ENCODE measurements at places on chromosomes 7 and 10.

DNA sequence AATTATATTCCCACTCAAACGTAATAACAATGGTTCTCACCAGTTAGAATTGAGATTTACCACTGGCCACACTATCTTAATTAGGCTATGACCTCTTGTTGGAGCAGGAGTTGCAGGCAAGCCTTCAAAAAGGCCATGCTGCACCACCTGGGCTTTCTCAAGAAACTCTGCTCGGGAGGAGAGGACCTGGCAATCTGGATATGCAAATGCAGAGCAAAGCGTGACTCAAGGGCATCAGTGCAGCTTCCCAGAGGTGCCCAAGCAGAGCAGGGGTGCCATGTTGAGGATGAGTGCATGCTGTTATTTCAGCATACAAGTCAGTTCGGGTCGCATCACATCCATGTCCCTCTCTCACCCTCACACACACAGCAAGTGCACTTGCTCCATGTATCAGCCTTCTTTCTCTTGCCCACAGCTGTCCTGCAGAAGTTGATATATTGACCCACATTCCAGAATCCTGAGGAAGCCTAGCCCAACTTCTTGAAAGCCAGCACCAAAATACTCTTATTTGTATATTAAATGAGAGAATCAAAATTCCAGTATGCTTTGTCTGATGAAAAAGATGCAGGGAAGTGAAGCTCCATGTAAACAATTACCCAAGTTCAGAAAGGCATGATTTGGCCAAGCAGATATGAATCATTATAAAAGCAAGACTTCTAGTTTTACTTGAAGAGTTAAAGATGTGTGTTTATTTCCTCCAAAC lies 55.7 kb upstream of the IL6 start:
- DNase-seq = no peak

GRCh38 chr10:115772606-115773005 lies 500.4 kb downstream of the GFRA1 start:
- DNase-seq = peak; percentile 84

DNA sequence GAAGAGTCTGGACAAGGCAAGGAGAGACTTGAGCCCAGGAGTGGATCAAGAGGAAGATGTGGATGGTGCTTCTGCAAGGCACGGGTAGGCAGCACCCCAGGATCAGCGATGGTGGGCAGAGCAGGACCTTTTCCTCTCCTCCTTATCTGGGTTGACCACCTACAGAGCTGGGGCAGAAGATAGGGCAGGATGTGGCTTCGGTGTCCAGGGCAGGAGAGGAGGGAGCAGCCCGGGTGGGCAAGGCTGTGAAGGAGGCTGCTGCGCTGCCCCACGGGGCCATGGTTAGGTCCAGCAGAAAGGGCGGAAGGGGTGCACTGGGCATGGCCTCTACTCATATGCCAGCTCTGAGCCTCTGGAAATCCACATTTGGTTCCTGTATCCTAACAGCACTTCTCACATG lies 20.0 kb upstream of the PARP12 start:
- no peak for DNase-seq

GRCh38 chr10:112475575-112476218 lies 28.7 kb downstream of the VTI1A start:
- no peak for DNase-seq

GRCh38 chr7:134051020-134051419 lies 76.1 kb upstream of the LRGUK start:
- DNase-seq = no peak

DNA sequence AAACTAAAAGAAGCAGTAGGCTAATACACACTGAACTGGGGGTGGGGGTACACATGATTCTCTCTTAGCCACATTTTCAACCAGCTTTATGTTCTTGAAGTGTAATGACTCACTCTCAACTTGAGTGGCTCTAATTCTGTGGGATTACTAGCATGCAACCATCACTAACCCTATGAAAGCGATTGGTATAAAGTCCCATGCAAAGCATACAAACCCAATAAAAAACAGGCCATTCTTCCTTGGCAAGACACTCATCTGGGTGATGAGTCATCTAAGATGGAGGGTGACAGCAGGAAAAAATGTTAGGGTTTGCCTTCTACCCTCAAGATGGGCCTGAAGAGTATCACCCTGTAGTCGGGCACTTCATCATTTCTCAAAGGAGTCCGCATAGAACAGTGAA lies 14.9 kb upstream of the PON3 start:
- DNase-seq = no peak

- no peak for DNase-seq
Measured at GRCh38 chr7:157547611-157548010, 210.8 kb downstream of the DNAJB6 start.

GRCh38 chr7:92200791-92201190 lies 21.8 kb upstream of the LRRD1 start:
- DNase-seq = no peak

GRCh38 chr7:30119890-30120577 lies 14.8 kb upstream of the MTURN start:
- no peak for DNase-seq

DNA sequence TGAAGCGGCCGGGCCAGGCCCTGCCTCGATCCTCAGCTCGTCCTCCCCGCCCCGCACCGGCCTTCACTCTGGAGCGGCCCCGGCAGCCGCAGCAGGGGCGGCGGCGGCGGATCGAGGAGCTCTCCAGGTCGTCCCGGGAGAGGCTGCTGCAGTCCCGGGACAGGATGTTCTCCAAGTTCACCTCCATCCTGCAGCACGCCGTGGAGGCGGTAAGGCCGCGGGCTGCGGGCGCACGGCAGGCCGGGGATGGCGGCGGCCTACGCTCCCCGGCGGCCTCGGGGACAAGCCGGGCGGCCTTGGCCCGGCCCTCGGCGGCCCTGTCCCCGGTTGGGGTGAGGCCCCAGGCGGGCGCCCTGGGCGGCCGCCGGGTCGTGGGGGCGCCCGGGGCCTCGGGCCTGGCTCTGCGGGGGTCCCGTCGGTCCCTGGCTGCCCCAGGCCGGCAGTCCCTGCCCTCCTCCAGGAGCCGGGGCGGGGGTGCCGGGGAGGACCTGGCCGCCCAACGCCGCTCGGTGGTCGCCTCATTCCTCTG lies 399 bp downstream of the FHIP2A start:
- DNase-seq = no peak

DNA sequence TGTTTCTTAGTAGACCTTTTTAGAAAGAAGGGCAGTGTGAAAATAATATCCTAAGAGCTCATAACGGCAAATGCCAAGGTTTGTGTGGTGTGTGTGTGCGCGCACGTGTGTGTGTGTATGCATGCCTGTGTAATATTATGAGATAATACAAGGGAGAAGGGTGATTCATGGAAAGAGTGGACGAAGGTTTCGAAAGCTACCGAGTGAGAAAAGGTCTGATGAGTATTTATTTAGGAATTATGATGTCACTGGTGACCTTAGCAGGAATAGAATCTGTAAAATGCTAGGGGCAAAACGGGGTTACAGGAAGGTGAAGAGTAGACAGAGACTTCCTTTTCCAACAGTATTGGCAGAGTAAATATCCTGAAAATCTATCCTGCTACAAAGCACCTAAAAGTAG lies 107.3 kb downstream of the AHR start:
- peak; percentile 43 for DNase-seq

DNA sequence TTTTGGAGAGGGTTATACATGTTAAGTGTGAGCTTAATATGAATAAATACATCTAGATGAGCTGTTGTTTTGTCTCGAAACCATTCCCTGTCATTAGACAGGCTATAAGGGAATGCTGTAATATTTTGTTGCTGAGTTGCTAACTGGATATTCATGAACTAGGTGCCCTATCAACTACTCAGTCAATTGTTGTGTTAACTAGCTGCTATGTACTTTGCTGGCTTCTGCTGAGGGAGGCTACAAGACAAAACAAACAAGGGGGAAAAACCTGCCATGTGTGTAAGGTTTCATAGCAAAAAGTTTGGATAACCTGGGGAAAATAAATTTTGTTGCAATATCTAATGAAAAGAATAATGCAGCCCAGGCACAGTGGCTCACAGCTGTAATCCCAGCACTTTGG lies 110.4 kb downstream of the CSTF2T start:
- no peak for DNase-seq

DNA sequence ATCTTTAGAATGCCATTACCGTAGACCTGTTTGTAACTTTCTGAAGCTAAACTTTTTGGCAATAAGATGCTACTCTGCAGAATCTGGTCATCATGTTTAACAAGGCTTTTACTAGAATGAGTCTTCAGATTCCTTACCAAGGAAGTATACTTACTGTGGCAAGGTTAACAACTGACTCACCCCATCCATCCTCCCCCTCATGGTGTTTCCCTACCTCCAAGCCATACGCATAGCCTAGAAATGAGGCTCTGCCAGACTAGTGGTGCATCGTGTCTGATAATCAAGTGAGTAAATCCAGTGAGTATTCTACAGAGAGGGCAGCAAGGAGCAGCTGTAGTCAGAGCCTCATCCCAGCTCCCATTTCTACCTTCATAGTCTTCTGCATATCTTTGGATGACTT lies 223.6 kb downstream of the IPMK start:
- no peak for DNase-seq
